ENCODE measurements at places on chromosomes 13 and 19. TPM values are rescaled to one million over a fixed set of nuclear protein-coding genes. Genes with fewer than 3 reads are reported as not detected.

METTL21C gene
- not detected for polyA plus RNA-seq

TMEM145 gene
- 17.6 TPM for polyA plus RNA-seq

COL4A1 gene
- 65.0 TPM for polyA plus RNA-seq

AMER2 gene
- 18.8 TPM for polyA plus RNA-seq

C5AR1 gene
- 3.2 TPM for polyA plus RNA-seq

ZNF835 gene
- 1.4 TPM for polyA plus RNA-seq

MUC16 gene
- not detected for polyA plus RNA-seq

PSG11 gene
- polyA plus RNA-seq, result not detected

KPNA3 gene
- 11.5 TPM for polyA plus RNA-seq

GAPDHS gene
- not detected for polyA plus RNA-seq

OR7A5 gene
- 1.8 TPM for polyA plus RNA-seq

COX7A1 gene
- polyA plus RNA-seq, result 26.6 TPM

SLC10A2 gene
- not detected for polyA plus RNA-seq

Measured in brain (organoid and tissue), 16 donors.